ENCODE measurements at places on chromosomes 3 and 15. TPM values are rescaled to one million over a fixed set of nuclear protein-coding genes. Genes with fewer than 3 reads are reported as not detected.

DNA sequence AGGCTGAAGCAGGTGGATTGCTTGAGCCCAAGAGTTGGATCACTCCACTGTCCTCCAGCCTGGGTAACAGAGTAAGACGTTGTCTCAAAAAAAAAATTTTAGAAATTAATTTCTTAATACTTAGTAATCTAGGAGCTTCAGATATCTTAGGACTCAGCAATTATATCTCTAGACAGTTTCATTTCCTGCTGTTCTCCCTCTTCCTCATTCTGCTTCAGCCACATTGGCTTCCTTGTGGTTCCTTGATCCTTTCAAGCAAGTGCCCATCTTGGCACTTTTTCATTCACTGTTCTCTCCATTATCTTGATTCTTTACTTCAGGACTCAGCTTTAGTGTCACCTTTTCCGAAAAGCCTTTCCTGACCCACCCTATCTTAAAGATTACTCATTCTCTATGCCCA, 22.5 kb downstream of the TMEM202 start:
- no peak for DNase-seq
- no peaks in the 10 kb centered on the region for H3K4me1 ChIP-seq
- H3K4me3 ChIP-seq: no peak overlapping the region
- H3K27ac ChIP-seq: no peak overlapping the region
- H3K36me3 ChIP-seq: no peaks in the 10 kb centered on the region

The GPR87 gene
- total RNA-seq: not detected

DNA sequence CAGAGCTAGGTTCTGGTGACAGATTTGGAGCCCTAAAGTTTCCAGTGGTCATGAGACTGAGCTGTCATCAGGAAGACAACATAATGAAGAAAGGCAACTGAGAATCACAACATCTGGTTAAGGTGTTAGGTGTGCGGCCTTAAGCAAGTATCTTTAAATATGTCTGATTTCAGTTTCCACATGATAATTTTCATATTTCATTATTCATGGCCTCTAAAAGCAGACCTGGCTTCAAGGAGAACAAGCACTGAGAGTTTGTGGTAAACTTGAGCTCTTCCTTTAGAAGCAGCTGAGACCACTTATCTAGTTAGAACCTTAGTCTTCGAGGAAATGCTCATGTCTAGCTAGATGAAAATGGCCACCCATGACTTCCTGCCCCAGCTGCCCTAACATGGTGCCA, 25.7 kb upstream of the MYLK start:
- H3K27ac ChIP-seq: no peak overlapping the region
- H3K4me1 ChIP-seq: no peaks in the 10 kb centered on the region
- no peak overlapping the region for H3K4me3 ChIP-seq
- no peaks in the 10 kb centered on the region for H3K27me3 ChIP-seq
- no peaks in the 10 kb centered on the region for H3K36me3 ChIP-seq
- no peak for DNase-seq

The CHST14 gene
- not detected for total RNA-seq

The ADAMTS7 gene
- 0.95 TPM for total RNA-seq

DNA sequence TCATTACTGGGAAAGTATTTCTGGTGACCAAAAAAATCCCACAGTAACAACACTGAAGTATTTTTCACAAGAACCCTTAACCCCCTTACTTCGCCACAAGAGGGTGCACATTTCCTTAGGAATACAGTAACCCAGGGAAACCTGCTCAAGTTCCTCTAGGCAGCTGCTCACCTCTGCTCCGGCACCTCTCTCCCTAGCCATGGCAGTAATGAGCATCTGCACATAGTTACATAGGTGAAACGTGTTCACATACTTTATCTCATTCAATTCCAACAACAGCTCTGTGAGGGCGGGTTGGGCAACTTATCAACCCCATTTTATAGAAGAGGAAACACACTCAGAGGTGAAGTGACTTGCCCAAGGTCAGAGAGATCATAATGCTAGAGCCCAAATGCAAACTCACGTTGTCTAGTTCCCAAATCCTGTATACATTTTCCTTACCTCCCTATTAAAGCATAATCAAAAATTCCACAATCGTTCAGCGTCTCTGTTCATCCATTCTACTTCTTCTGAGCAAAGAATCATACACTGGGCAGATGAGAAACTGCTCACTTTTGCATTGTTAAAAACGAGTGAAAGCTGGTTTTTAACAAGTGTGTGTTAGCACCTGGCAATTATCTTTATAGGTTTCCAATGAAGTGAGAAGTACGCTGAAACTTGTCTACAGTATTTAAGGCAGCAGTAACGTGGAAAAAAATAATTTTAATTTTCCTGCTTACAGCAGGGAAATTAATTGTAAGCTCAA, 90.7 kb downstream of the IGF2BP2 start:
- DNase-seq: peak; percentile 63
- H3K36me3 ChIP-seq: no peaks in the 10 kb centered on the region
- peak overlapping the region; percentile 8 for H3K27ac ChIP-seq
- peaks cover 3% of the 10 kb centered on the region for H3K4me1 ChIP-seq
- H3K27me3 ChIP-seq: no peaks in the 10 kb centered on the region

GRCh38 chr3:147421184-147421912, 12.2 kb downstream of the ZIC1 start:
- DNase-seq: no peak
- peaks cover 17% of the 10 kb centered on the region for H3K4me1 ChIP-seq
- no peaks in the 10 kb centered on the region for H3K36me3 ChIP-seq
- no peak overlapping the region for H3K27ac ChIP-seq

GRCh38 chr3:193262707-193263106, 21.7 kb downstream of the PLAAT1 start:
- no peaks in the 10 kb centered on the region for H3K27me3 ChIP-seq
- H3K36me3 ChIP-seq: no peaks in the 10 kb centered on the region
- no peak for DNase-seq
- H3K4me3 ChIP-seq: no peak overlapping the region
- no peaks in the 10 kb centered on the region for H3K4me1 ChIP-seq
- no peak overlapping the region for H3K27ac ChIP-seq

- H3K27me3 ChIP-seq: no peaks in the 10 kb centered on the region
- peaks cover under 1% of the 10 kb centered on the region for H3K4me1 ChIP-seq
- H3K4me3 ChIP-seq: no peak overlapping the region
Observed at GRCh38 chr3:141355242-141355641, 13.1 kb upstream of the ZBTB38 start.

- no peaks in the 10 kb centered on the region for H3K27me3 ChIP-seq
- DNase-seq: no peak
Observed at GRCh38 chr3:4981665-4982494, 2.6 kb downstream of the BHLHE40 start.

GRCh38 chr3:101809178-101810021, 30.4 kb downstream of the NXPE3 start:
- DNase-seq: peak; percentile 27
- no peaks in the 10 kb centered on the region for H3K36me3 ChIP-seq
- no peak overlapping the region for H3K4me3 ChIP-seq
- H3K4me1 ChIP-seq: peaks cover 29% of the 10 kb centered on the region
- H3K27ac ChIP-seq: peak overlapping the region; percentile 3

DNA sequence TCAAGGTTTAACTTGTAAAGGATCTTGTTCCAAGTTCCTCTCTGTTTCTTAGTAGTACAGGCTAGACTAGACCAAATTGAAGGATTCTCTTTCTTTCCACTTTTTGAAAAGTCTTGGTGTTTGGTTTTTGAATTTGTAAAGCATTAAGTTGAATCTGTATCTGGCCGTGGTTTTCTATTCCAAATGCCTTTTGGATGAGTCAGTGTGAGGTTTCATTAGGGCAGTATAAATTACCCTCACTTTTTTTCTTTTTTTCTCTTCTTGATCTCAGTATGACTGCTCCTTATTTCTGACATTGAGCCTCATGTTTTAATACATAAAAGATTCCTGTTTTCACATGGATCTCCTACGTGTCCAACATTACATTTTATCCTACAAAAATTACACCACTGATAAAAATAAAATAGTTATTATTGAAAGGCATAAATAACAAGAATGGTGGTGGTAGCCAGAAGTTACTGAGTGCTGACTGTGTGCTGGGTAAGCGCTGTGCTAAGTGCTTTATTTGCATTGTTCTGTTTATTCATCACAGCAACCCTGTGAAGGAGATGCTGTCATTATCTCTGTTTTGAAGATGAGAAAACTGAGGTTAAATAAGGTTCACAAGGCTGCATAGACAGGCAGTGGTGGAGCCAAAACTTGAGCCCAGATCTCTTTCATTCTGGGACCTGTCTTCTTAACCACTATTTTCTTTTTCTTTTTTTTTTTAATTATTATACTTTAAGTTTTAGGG, 48.3 kb downstream of the MITF start:
- no peaks in the 10 kb centered on the region for H3K36me3 ChIP-seq
- H3K27ac ChIP-seq: peak overlapping the region; percentile 64
- H3K4me1 ChIP-seq: peaks cover 7% of the 10 kb centered on the region
- no peak for DNase-seq
- no peaks in the 10 kb centered on the region for H3K27me3 ChIP-seq

The MME gene
- 0.82 TPM for total RNA-seq

DNA sequence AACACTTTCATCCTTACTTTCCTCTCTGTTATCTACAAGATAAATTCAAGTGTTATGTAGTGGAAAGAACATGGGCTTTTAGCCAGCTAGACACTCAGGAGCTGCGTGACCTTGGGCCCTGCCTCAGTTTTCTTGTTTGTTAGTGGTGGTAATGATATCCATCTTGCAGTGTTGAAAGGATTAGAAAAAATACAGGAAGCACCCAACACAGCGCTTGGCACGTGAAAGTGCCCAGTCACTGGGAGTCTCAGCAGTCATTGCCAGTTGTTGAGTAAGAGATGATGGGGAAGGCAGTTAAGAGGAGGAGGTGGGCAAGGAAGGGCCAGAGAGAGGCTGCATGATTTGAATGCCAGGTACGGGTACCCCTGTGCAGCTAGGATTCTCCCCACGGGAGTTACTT, 5.3 kb downstream of the PDIA5 start:
- no peak overlapping the region for H3K4me3 ChIP-seq
- H3K4me1 ChIP-seq: peaks cover 36% of the 10 kb centered on the region
- H3K36me3 ChIP-seq: no peaks in the 10 kb centered on the region
- H3K27me3 ChIP-seq: no peaks in the 10 kb centered on the region
- H3K27ac ChIP-seq: no peak overlapping the region

DNA sequence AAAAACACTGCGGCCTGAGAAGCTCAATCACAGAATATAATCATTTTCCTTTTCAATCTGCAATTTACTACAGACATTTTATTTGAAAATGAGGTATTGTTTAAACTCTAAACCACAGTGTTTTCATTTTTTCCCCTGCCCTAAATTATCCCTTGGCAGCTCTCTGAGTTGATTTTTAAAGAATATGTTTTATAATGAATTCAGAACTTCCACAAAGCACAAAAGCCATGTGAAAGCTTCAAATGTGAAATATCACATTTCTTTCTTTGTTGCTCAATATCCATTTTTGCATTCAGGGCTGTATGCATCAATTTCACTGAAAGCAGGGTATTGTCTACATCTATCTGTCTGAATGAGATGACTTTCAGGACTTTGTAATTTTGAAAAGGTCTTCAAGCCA, 813.6 kb upstream of the ALCAM start:
- H3K27ac ChIP-seq: no peak overlapping the region
- no peak for DNase-seq
- H3K27me3 ChIP-seq: no peaks in the 10 kb centered on the region

DNA sequence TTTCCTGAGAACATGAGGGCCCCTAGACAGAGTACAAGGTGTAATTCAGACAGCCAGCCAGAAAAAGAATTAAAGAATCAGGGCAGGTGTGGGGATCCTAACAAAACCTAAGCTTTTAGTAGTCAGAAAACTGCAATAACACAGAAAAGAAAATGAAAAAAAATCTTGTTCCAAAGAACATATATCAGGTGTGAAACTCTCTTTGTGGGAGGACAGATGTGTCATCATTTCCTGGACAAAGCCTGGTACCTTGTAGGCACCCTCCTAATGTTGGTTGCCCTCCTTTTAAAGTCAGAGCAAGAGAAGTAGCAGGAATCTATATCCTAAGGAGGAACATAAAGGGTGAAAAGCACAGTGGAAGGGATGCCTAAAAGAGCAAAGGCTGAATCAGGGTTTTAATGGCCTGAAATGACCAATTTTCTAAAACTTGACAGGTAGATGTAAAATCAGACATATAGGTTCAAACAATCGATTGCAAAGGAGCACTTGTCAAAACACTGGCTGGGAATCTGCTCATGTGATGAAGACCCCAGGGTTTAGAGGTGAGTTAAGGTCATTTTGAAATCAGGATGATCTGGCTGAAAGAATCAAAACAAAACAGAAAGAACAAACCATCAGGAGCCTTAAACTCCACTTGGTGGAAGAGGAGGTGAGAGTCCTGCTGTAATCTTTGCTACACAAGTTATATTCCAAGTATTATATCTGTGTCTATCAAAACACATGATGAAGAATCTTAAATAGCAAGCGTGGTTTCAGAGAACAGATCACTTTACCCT, 54.9 kb downstream of the TGFBR2 start:
- H3K27me3 ChIP-seq: no peaks in the 10 kb centered on the region
- DNase-seq: no peak
- H3K4me1 ChIP-seq: peaks cover 14% of the 10 kb centered on the region
- H3K4me3 ChIP-seq: no peak overlapping the region
- H3K27ac ChIP-seq: peak overlapping the region; percentile 1

GRCh38 chr15:61527836-61528580, 298.9 kb upstream of the RORA start:
- no peak for DNase-seq
- H3K27ac ChIP-seq: no peak overlapping the region
- no peaks in the 10 kb centered on the region for H3K4me1 ChIP-seq
- H3K27me3 ChIP-seq: no peaks in the 10 kb centered on the region
- no peak overlapping the region for H3K4me3 ChIP-seq

The ALAS1 gene
- total RNA-seq: 70.1 TPM

DNA sequence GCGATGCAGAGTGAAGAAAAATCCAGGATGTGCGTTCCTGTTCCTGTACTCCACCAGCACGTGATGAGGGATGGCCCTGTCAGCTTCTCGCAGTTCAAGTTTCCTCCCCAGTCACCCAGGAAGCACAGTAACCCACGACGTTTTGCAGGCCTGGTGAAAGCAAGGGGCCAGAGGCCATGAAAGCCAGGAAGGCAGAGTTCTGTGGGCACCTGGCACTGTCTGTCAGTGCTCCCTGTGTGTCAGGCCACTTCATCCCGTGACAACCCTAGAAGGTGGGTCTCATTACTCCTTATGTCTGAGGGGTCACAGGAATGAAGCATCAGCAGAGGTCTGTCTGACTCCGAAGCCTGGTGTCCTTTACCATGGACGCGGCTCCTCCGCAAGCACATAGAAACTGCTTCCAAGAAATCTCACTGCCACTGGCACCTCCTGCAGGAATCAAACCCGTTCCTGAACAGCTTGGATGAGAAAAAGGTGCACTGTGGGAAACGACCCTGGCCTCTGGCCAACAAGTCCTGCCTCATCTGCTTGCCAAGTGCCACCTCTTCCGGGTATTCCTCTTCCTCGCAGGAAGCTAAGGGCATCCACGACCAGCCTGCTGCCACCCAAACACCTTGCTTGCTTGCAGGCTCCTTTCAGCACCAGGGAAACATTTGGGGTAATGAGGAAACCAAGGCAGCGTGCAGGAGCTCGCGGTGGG, 14.6 kb downstream of the RAB43 start:
- no peaks in the 10 kb centered on the region for H3K4me1 ChIP-seq
- no peaks in the 10 kb centered on the region for H3K36me3 ChIP-seq
- H3K27me3 ChIP-seq: no peaks in the 10 kb centered on the region
- peak; percentile 51 for DNase-seq
- H3K4me3 ChIP-seq: no peak overlapping the region

GRCh38 chr15:36601497-36601932, 22.1 kb downstream of the CDIN1 start:
- peak; percentile 32 for DNase-seq
- H3K27me3 ChIP-seq: no peaks in the 10 kb centered on the region
- H3K4me1 ChIP-seq: no peaks in the 10 kb centered on the region

GRCh38 chr3:64584179-64584578, 103.6 kb downstream of the ADAMTS9 start:
- no peaks in the 10 kb centered on the region for H3K4me1 ChIP-seq
- H3K4me3 ChIP-seq: no peak overlapping the region
- H3K27me3 ChIP-seq: no peaks in the 10 kb centered on the region
- DNase-seq: no peak
